ENCODE measurements at places on chromosomes 5 and 9.
A peak's percentile ranks its signal among the peaks of the same experiment; 100 is the strongest.

DNA sequence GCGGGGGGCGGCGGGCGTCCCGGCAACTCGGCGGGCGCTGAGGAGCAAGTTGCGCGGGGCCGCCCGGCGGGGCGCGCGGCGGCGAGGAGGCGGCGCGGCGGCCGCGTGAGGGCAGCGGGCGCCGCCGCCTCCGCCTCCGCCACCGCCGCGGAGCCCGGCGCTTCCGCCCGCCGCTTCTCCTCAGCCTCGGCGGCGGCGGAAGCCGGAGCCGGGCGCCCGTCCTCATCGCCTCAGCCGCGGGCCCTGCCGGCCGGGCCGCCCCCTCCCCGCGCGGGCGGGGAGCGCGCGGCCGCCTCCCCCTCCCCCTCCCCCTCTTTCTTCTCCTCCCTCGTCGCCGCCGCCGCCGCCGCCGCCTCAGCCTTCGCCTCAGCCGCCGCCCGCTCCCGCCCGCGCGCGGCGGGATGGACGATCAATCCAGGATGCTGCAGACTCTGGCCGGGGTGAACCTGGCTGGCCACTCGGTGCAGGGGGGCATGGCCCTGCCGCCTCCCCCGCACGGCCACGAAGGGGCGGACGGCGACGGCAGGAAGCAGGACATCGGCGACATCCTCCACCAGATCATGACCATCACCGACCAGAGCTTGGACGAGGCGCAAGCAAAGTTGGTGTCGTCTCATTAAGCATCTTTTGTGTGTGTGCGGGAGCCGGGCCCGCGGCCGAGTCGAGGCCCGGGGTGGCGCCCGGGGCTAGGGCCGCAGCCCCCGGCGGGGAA lies at the start of gene PBX3:
Gene PBX3, plus strand, starts transcription at position 321 of the 712 bp plus-strand sequence.
- H3K27ac ChIP-seq, result peak within 1 kb of the TSS; percentile 92
- H3K4me1 ChIP-seq, result no peaks in the 10 kb centered on the region
- peak within 1 kb of the TSS; percentile 84 for H3K4me3 ChIP-seq
- H3K27me3 ChIP-seq, result no peaks in the 10 kb centered on the region
- no peaks in the 10 kb centered on the region for H3K36me3 ChIP-seq

DNA sequence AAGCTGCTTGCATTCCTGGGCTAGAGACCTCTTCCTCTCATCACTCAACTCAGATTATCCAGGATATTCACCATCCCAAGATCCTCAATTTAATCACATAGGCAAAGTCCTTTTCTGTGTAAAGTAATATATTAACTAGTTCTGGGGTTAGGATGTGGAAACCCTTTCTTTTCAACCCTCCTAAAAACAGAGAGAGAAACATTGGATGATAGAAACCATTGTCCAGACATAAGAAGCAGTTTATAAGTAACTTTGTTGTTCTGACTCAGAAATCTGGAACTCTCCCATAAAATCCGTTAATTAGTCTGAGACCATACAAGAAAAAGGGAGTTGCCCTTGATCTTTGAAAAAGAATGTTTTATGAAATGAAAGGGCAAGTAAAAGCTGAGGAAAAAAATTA lies 817.1 kb upstream of the CDH9 start:
- no peak overlapping the region for H3K27ac ChIP-seq
- no peaks in the 10 kb centered on the region for H3K4me1 ChIP-seq

DNA sequence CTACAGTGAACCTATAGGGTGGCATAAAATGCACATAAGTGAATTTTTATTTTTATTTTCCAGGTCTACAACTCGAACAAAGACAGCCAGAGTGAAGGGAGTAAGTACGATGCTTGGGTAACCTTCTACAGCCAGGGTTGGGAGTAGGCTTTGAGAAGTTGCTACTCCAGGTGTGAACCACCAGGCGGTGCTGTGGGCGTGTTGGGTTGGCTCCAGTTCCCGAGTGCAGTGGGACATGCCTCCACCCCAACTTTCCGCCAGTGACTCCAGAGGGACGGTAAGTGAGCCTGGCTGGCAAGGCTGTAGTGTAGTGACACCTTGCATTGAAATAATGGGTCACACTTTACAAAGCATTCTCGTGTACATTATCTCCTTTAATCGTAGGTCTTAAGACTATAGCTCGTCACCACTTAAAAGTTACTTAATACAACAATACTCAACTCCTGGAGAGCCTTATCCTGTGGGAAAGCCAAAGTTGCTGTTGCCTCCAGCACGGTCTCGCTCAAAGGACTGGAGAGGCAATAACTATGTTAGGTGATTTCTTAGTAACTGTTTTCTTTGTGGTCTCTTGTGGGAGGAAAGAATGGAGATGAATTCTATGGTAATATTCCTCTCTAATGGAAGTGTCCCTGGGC lies 244.0 kb downstream of the ARHGAP26 start:
- no peak overlapping the region for H3K4me3 ChIP-seq
- no peaks in the 10 kb centered on the region for H3K4me1 ChIP-seq
- H3K27me3 ChIP-seq, result no peaks in the 10 kb centered on the region
- no peak for DNase-seq
- H3K36me3 ChIP-seq, result no peaks in the 10 kb centered on the region
- H3K27ac ChIP-seq, result no peak overlapping the region

DNA sequence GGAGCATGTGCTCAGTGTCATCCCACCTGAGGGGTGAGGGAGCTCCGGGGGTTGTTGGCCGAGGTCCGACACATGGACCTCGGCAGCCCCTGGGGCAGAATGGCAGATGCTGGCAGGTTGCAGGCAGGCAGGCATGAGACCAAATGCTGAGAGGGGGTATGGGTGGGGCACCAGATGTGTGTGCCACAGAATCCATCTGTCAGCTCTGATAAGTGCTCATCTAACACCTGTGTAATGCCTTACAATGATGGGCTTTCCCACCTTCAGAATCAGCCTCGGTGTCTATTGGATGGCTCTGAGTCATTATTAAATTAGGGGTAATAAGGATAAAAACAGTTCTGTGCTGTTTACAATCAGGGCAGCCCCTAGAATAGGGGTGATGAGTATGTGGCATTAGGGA lies 73.1 kb upstream of the SAP30L start:
- DNase-seq, result no peak
- H3K4me3 ChIP-seq, result no peak overlapping the region
- no peak overlapping the region for H3K27ac ChIP-seq
- H3K36me3 ChIP-seq, result no peaks in the 10 kb centered on the region

- no peaks in the 10 kb centered on the region for H3K4me1 ChIP-seq
- H3K27me3 ChIP-seq, result no peaks in the 10 kb centered on the region
- no peak overlapping the region for H3K27ac ChIP-seq
- DNase-seq, result no peak
- no peak overlapping the region for H3K4me3 ChIP-seq
Measured at GRCh38 chr5:119022017-119022745, 33.8 kb upstream of the DTWD2 start.

- DNase-seq, result no peak
- H3K27me3 ChIP-seq, result no peaks in the 10 kb centered on the region
- no peaks in the 10 kb centered on the region for H3K4me1 ChIP-seq
- H3K4me3 ChIP-seq, result no peak overlapping the region
- H3K36me3 ChIP-seq, result no peaks in the 10 kb centered on the region
Measured at GRCh38 chr9:82148901-82149461, 160.4 kb downstream of the SPATA31D1 start.

DNA sequence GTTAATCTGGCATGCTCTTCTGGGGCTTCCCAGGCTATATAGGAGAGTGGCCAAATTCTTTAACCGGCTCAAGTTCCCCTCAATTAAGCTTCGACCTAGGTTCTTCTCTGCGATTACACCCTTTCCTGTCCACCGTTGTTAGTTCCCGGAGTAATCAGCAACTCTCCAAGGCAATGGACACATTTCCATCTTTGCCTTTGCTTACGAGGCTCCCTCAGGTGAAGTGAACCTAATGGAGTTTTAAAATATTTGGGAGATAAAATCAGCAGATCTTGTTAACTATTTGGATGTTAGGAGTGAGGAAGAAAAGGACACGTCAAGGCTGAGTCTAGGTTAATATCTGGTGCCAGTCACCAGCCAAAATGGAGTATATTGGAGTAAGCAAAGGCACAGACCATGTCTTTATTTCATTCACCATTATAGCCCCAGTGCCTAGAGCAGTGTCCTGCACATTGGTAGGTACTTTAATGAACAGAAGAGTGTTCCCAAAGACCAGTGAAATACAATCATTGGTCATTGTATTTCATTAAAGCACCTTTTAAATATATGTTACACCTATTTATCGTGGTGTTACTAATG lies 515 bp downstream of the UTP15 start:
- peak overlapping the region; percentile 79 for H3K4me3 ChIP-seq
- H3K36me3 ChIP-seq, result no peaks in the 10 kb centered on the region
- H3K27ac ChIP-seq, result peak overlapping the region; percentile 87
- H3K27me3 ChIP-seq, result no peaks in the 10 kb centered on the region

GRCh38 chr5:72308853-72309191 lies 11.2 kb downstream of the MRPS27 start:
- no peak overlapping the region for H3K4me3 ChIP-seq
- no peaks in the 10 kb centered on the region for H3K36me3 ChIP-seq
- DNase-seq, result no peak
- no peaks in the 10 kb centered on the region for H3K27me3 ChIP-seq
- H3K27ac ChIP-seq, result peak overlapping the region; percentile 37

GRCh38 chr5:54610197-54610944 lies 92.8 kb downstream of the SNX18 start:
- H3K27me3 ChIP-seq, result no peaks in the 10 kb centered on the region
- H3K4me1 ChIP-seq, result no peaks in the 10 kb centered on the region
- no peak overlapping the region for H3K4me3 ChIP-seq

GRCh38 chr5:135642488-135642870 lies 63.7 kb upstream of the CXCL14 start:
- no peaks in the 10 kb centered on the region for H3K36me3 ChIP-seq
- no peak overlapping the region for H3K27ac ChIP-seq
- DNase-seq, result no peak
- H3K27me3 ChIP-seq, result no peaks in the 10 kb centered on the region
- H3K4me1 ChIP-seq, result no peaks in the 10 kb centered on the region

DNA sequence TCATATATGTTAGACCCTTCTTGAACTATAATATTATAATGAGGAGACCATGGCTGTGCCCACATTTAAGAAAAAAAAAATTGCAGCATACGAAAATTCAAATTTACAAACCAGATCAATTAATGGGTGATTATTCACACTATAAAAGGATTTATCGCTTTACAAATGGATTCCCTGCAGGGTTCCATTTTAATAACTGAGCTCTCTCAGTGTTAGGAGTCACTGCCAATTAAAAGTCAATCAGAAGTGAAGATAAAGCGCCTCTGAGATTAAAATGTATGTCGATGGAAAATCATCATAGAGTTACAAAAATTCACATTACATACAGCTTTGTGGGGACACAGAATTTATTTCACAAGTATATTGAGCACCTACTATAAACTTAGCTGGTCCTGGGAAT lies 66.6 kb upstream of the SMARCA2 start:
- no peaks in the 10 kb centered on the region for H3K4me1 ChIP-seq
- H3K4me3 ChIP-seq, result no peak overlapping the region
- no peak overlapping the region for H3K27ac ChIP-seq
- H3K27me3 ChIP-seq, result no peaks in the 10 kb centered on the region
- H3K36me3 ChIP-seq, result no peaks in the 10 kb centered on the region

DNA sequence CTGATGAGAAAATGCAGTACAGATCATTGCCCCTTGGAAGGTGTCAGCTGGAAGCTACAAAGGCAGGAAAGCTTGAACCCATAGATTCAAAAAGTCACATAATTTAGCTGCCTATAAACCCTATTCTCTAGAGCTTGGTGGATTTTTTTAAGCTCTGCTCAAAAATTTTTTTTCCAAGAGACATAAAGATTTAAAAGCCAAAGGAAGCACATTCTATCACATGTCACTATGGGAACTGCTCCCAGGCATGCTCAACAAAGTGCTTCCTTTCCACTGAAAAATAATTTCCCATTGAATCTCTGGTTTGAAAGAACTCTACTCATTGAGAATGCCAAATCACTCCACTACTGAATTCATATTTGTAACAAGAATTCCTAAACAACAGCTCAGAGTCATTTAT lies 419.8 kb downstream of the CETN3 start:
- no peak overlapping the region for H3K27ac ChIP-seq
- H3K36me3 ChIP-seq, result no peaks in the 10 kb centered on the region
- no peak overlapping the region for H3K4me3 ChIP-seq
- no peaks in the 10 kb centered on the region for H3K27me3 ChIP-seq
- DNase-seq, result no peak

DNA sequence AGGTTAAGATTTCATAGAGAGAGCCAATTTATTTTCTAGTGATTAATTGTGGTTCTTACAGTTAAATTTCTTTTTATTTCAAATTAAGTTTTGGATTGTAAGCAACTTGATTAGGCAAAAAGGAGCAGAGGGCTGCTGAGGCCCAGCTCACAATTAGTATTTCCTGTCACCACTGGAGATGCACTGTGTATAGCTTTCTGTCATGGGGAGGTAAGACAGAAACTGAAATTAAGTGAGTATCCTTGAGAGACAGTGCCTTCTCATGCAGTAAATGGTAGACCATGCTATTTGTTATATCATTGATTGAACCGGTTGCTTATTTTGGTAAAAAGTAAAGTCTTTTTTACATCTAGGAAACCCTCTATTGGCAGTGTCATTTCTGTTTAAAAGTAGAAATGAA lies 190.7 kb downstream of the CCDC171 start:
- no peak overlapping the region for H3K27ac ChIP-seq
- no peaks in the 10 kb centered on the region for H3K4me1 ChIP-seq
- DNase-seq, result no peak
- H3K27me3 ChIP-seq, result no peaks in the 10 kb centered on the region
- no peaks in the 10 kb centered on the region for H3K36me3 ChIP-seq

DNA sequence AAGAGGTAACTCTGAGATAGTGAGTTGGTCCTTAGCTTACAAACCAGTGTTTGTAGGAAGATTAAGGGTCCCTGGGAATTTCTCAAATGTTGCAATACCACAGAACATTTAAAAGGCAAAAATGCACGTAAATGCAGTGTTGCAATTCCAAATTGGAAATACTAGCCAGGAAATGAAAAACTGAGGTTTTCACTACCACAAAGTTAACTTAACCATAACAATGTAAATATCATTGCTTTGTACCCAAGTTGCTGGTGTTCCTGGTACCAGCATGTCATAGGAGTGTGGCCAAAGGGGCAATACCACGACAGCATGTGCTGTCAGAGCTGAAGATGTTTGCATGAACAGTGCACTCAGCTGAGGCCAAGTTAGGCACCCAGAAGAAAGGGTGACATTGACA lies 382.9 kb downstream of the GLIS3 start:
- no peaks in the 10 kb centered on the region for H3K36me3 ChIP-seq
- no peak overlapping the region for H3K4me3 ChIP-seq
- no peak for DNase-seq
- H3K4me1 ChIP-seq, result no peaks in the 10 kb centered on the region

- no peaks in the 10 kb centered on the region for H3K27me3 ChIP-seq
- DNase-seq, result no peak
- H3K4me3 ChIP-seq, result no peak overlapping the region
- no peaks in the 10 kb centered on the region for H3K4me1 ChIP-seq
- H3K27ac ChIP-seq, result no peak overlapping the region
Measured at GRCh38 chr5:109034306-109034705, 286.6 kb downstream of the FER start.
